Naive thymus-derived CD4-positive, alpha-beta T cell (primary cell): ENCODE measurements at places on chromosomes 2 and 18. TPM values are rescaled to one million over a fixed set of nuclear protein-coding genes. Genes with fewer than 3 reads are reported as not detected.

DNA sequence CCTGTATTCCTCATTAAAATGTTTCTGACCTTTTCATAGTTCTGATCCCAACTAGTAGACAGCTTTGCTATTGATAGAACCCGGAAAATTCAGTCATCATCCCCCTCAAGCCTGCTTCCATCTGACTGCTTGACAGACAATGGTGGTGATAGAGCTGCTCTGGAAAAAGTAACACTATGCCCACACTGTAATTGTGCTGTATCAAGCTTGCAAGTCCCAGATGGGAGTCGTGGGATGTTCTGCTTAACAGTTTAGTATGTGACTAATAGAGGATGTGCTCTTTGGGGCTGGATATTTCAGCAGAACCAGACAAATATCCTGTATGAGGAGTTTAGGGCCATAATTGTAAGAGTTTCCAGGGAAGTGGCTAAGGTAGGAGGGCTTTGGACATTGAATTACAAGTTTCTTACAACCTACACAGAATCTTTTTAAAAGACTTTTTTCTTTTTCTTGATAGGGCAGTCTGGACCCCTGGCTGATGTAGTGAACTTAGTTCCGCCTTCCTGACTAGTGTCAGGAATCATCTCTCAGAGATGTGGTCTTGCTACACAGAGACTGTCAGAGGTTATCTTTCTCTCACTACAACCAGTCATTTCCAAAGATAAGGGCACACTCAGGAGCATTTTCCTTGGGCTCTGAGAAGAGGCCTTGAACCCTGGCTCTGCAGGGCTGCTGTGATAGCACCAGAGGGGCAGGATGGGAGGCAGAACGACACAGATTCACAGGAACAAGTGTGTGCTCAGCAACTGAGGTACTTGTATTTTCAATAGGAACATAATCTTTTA lies 158.0 kb upstream of the RBMS1 start:
- DNase-seq = no peak

DNA sequence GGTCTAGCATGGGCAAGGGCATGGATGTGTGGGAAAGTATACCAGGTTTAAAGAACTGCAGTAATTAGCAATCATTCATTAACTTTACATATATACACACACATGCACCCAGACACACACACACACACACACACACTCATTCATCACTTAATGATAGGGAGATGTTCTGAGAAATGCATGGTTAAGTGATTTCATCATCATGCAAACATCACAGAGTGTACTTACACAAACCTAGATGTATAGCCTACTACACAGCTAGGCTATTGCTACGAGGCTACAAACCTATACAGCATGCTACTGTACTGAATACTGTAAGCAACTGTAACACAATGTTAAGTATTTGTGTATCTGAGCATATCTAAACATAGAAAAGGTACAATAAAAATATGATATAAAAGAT lies 83.6 kb downstream of the COLEC12 start:
- no peak for DNase-seq

GRCh38 chr2:112709703-112710102 lies 11.1 kb upstream of the NT5DC4 start:
- DNase-seq = no peak

The LYG2 gene
- not detected for total RNA-seq

DNA sequence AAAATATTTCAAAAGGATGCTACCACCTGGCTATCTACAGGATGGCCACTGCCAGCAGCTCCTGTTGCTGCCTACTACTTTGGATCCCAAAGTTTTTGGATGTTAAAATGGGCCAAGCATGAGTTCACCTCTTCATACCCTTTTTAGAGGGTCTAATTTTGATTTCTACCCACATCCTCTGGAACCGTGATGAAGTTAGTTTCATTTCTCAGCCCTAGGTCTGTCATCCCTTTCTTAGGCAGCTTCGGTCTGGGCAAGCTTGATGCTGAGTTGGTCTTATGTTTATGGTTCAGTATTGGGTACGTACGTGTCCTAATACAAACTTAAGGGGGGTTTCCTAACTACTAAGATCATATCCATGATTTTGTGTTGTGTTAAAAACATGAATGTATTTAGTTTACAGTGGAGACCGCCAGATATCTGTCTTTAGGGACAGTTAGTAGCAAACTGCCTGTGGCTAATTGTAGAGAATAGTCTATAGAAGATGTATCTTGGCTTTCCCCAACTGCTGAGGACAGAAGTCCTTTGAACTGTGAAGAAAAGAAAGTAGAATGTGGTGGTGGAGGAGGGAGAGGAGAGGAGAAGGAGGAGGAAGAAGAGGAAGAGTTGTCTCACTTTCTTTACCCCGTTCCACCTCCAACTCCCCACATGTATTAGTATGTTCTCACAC lies 184.9 kb downstream of the UBE2E3 start:
- peak; percentile 32 for DNase-seq

GRCh38 chr2:9205486-9205885 lies 1.1 kb upstream of the ASAP2 start:
- DNase-seq = no peak

- DNase-seq = no peak
These were observed 215.6 kb upstream of the ARL4C start for GRCh38 chr2:234712421-234712935.

- no peak for DNase-seq
These were observed at the start of gene ADCYAP1 for GRCh38 chr18:904218-905090. Gene ADCYAP1 (plus strand): TSS chr18:904871. CDS start chr18:905387, 516 bp downstream.

DNA sequence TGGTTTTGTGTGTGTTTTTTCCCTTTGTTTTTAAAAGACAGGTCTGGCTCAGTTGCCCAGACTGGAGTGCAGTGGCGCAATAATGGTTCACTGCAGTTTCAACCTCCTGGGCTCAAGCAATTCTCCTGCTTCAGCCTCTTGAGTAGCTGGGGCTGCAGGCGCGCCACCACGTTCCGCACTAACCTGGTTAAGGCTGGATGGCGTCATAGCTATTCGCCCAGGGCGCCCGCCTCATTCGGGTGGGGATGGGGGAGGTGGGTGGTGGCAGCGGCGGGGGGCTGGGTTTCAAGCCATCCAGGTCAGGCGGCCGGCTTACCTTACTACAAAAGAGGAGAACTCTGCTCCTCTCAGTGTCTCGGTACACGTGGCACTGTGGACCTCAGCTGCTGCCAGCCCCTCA lies 42.8 kb downstream of the EEF1B2 start:
- no peak for DNase-seq

DNA sequence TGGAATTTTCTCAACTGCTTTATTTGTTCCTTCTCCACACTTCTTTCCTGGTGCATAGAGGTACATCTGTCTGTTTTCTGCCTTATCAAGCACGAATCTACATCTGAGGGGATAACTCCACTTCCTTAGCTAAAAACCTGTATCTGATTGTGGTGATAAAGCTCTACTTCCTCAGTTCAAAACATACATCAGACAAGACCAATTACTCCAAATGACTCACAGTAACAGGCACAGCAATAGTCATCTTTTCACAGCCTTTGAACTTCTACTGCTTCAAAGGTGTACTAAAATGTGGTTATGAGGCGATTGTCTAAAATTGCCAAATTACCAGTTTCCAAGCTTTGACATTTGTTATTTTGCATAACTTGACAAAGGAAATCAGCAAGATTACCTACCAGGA lies 803.6 kb upstream of the ZEB2 start:
- DNase-seq = no peak

DNA sequence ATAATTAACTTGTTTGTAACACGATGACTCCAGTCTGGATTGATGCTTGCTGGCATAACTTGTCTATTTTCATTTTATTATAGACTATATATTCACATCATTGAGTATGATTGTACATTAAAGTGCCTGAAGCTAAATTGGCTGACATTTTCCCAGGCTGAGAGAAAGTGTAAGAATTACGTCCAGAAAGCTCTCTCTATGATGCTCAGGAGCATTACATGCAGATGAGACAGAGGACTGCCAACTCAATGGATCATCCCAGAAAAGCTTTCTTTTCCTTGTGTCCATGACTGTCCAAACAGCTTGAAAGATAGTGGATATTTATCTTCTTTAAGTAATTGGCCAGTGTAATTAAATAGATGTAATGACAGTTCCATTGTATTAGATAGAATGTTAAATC lies 1372.2 kb upstream of the TMEFF2 start:
- no peak for DNase-seq

GRCh38 chr18:2908946-2909335 lies 62.1 kb downstream of the EMILIN2 start:
- DNase-seq = no peak
